T-helper 17 cell (primary cell): ENCODE measurements at places on chromosomes 3 and 15. TPM values are rescaled to one million over a fixed set of nuclear protein-coding genes. Genes with fewer than 3 reads are reported as not detected.

GRCh38 chr3:25547943-25548674 lies 116.6 kb downstream of the TOP2B start:
- DNase-seq, result no peak

GRCh38 chr3:190380184-190380583 lies 7.8 kb upstream of the CLDN16 start:
- no peak for DNase-seq

GRCh38 chr15:82934100-82934880 lies 18.2 kb downstream of the HOMER2 start:
- no peak for DNase-seq

CLRN1 gene
- not detected for total RNA-seq
